Pancreas (tissue), 10 donors: ENCODE measurements at places on chromosomes 11 and 22. TPM values are rescaled to one million over a fixed set of nuclear protein-coding genes. Genes with fewer than 3 reads are reported as not detected.

DNA sequence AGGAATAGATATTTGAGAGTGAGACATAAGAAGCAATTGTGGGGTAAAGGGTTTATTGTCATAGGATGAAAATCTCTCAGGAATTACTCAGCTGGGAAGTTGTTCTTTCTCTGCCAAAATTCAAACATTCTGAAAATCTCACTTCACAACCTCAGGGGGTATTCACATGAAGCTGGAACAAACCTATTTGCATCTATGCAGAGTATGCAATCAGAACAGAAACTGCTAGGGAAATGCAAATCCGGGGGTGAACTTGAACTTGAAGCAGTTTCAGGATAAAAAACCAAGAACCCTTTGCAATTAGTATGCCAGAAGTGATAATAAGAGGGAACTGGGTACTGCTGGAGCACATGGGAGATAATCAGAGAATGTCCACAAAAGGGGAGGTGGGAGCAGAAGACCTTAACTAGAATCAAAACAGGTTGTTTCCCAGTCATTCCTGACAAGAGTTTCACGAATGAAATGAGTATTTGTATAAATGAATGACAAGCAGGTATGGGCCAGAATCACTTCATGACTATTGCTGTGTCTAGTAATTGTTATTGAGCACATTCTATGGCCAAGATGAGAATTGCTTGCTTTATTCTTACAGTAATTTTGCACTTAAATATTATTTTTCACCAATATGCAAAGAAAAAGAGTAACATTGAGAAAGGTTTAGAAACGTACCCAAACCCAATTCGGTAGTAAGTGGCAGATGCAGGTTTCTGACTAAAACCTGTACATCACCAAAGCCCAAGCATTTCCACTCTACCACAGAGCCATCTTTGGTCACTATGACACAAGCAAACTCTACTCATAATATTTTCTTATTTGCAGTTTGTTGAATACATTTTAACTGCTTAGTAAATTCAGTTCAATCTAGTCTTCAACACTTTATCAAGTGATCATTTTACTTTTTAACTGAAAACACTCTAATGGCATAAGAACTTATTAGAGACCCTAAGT lies 61.8 kb upstream of the UBASH3B start:
- no peak for DNase-seq

The MUC2 gene
- 0.05 TPM for polyA plus RNA-seq

GRCh38 chr22:50567721-50568252 lies 5.1 kb upstream of the SYCE3 start:
- DNase-seq = no peak

DNA sequence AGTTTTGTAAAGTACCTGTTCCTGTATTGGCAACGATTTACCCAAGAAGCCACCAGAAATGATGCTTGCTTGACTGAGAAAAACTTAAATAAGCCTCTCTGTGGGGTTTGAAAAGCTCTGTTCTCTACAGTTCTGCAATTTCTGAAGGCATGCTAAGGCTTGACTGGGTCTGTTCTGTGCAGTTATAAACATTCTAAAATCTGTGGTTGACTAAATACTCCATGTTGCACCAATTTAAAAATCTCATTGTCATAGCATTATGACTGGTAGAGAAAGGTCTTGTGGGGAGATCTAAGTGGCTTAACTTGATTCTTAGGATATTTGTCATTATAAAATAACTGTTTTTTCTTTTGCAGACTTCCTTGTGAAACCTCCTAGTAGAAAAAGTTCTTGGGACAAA lies 73.7 kb downstream of the MTMR3 start:
- no peak for DNase-seq
